ENCODE measurements at places on chromosomes 3 and 15.

DNA sequence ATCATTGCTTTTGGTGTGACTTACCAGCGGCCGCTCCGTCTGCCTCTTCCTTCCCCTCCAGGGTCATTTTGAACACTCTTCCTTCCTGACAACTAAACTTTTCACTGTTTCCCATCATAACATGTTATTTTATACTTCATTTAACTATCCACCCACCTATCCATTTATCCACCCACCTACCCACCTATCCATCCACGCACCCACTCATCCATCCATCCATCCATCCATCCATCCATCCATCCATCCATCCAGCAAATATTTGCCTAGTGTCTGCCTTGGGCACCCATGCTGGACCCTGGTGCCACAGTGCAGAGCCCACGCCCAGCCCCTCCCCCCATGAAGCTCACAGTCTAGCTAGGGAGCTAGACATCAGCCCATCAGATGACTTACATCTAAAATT, 254.9 kb downstream of the TLE3 start:
- no peak for DNase-seq

- no peak for DNase-seq
Measured at GRCh38 chr3:127532561-127533203, 57.9 kb downstream of the TPRA1 start.

- DNase-seq = no peak
Measured at GRCh38 chr3:175668300-175668699, 809.2 kb downstream of the NAALADL2 start.

- no peak for DNase-seq
Measured at GRCh38 chr15:80615783-80616391, 79.2 kb upstream of the ABHD17C start.

DNA sequence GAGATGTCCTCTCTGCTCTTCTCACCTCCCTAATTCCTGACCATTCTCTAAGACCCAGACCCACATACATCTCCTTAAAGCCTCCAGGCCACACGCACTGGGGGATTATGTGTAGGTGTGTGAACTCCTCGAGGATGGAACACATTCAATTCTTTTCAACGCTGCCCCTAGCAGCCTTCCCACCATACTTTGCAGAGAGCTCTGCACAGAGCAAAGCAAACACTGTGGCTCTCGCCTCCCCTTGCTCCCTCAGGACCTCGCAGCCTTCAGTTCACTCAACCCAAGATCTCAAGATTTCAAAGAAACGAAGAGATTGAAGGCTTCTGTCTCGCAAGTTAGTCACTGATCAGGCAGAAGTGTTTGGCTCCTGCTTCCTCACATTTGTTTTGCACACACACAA, 6.0 kb downstream of the ACTC1 start:
- DNase-seq = no peak

GRCh38 chr3:134332344-134332743, 41.9 kb downstream of the AMOTL2 start:
- DNase-seq = no peak

GRCh38 chr15:85973584-85974347, 105.9 kb upstream of the AGBL1 start:
- DNase-seq = no peak

GRCh38 chr3:84692261-84692660, 266.5 kb upstream of the CADM2 start:
- DNase-seq = no peak

DNA sequence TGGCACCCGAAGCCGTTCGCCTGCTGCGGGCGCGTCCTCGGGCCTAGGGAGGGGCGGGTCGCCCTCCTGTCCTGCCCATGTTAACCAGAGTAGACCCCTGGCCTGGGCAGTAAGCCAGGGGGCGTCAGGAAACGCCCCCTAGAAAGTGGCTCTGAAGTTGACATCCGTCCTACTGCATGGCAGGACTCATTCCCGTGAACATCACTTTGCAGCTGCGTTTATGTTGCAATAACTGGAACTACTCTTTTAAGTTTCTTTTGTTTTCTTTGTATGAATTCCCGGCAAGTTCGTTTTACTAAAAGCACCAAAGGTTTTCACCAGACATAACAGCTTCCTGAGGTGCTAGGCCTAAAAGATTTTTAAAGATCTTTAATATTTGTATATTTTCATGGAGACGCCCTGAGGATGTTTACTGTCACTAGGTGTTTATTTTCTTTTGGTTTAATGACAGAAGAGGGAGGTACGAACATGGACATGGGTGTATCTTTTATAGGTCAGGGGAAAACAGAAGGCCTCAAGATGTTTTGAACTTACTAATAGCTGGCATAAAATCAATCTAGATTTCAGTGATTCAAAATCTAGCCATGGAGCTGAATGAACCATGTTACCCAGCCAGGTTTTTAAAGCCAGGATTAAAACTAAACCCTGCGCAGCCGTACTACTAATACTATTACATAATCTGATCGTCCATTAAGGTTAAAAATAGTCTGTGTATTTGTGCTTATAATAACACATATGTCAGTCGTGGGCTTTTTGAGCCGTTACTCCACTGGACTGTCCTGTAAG, 1.0 kb downstream of the C15orf61 start:
- no peak for DNase-seq

- no peak for DNase-seq
Measured at GRCh38 chr3:48795997-48796732, 51.5 kb downstream of the PRKAR2A start.

GRCh38 chr3:15800780-15801179, 3.0 kb upstream of the ANKRD28 start:
- no peak for DNase-seq

DNA sequence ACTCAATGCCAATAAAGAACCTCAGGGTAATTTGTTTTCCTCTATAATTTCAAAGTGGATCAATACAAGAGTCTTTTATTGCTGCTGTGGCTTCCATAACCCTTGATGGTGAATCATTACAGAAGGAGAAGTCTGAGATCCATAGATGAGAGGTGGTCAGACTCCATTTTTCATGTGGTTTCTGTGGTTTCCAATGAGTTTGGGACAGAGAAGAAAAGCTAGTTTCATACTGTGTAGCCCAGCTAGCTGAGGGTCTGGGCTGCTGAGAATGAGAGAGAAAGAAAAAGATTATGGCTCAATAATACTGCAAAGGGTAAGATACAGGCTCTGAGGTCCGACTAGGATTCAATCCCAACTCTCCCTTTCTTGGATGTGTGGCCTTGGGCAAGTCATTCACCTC, 180.6 kb upstream of the LRRN1 start:
- no peak for DNase-seq

DNA sequence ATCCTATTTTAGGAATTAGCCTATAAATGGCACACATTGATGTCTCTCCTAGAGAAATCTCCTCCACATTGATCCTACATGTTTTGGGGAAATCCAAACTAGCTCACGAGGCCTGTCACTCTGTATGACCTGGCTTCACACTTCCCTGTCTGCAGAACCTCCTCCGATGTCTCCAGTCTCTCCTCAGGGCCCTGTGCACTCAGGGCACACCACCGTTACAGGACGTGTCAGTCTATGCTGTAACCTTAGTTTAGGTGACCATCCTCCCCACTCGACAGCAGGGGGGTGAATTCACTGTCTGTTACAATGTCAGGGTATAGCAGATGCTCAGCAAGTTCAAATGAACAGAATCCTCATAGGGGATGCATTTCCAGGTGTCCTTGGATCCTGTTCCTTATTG, 249.1 kb downstream of the OCA2 start:
- DNase-seq = no peak

- no peak for DNase-seq
Measured at GRCh38 chr3:160434071-160434470, 15.5 kb downstream of the TRIM59 start.

DNA sequence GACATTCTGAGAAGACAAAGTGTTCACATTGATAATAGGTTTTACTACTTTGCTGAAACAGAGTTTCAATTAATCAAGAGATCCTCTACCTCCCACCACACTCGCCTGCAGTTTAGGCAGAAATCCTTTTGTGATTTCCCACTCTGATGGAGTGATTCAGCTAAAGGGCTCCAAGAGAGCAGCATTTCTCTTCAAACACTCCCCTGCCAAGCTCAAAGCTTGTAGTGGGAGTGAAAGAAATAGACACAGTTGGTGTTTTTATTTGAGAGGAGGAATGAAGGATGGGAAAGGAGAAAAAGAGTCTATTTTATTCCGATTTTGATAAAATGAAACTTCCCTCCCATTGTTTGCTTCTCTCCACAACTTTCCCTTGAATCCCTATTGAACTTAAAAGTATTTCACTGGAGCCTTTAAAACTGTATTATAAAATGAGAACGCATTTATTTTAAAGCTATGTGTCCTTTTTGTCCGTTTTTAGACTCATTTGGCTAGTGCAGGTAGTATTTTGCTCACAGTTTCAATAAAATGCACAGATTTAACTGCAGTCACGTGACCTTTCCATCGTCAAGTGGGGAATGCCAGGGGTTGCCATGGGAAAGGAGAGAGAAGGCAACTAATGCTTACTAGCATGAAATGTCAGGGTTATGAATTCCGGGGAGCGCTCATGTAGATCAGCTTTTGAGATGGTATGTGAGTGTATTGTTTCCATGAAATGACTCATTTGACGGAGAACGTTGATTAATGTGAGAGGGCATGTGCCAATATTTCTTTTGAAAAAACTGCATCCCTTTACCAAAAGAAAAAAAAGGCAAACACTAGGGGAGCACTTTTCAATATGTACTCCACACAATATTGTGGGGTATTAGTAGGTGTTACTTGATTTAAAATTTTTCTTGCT, 7.7 kb upstream of the OSBPL11 start:
- DNase-seq = no peak

- no peak for DNase-seq
Measured at GRCh38 chr3:16137977-16138376, 36.5 kb upstream of the GALNT15 start.

- DNase-seq = no peak
Measured at GRCh38 chr15:99706557-99707303, 26.5 kb downstream of the LYSMD4 start.

DNA sequence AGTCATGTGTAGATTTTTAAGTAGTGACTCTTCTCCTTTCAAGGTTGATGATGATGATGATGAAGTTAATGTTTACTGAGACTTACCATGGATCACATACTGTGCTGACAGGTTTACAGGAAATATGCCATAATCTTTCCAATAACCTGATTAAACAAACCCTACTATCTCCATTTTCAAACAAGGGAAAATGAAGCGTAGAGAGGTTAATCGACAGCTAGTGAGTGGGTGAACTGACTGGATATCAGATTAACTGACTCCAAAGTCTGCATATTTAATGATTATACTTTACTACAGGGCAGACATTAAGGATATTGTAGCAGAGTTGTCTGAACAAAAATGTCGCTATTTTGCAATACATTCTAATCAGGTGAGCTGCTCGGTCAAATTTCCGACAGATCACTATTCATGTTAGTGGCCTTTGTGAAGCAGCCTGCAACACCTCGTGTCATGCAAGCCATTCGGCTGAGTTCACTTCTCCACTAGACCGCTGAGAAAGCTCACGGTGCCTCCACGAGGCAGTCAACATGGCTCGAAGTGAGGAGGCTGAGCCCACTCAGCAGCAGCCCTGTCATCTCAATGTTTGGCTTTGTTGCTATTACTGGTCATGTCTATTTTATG, 264.2 kb downstream of the NFKBIZ start:
- DNase-seq = no peak

GRCh38 chr3:66418475-66418931, 82.3 kb downstream of the LRIG1 start:
- DNase-seq = no peak

DNA sequence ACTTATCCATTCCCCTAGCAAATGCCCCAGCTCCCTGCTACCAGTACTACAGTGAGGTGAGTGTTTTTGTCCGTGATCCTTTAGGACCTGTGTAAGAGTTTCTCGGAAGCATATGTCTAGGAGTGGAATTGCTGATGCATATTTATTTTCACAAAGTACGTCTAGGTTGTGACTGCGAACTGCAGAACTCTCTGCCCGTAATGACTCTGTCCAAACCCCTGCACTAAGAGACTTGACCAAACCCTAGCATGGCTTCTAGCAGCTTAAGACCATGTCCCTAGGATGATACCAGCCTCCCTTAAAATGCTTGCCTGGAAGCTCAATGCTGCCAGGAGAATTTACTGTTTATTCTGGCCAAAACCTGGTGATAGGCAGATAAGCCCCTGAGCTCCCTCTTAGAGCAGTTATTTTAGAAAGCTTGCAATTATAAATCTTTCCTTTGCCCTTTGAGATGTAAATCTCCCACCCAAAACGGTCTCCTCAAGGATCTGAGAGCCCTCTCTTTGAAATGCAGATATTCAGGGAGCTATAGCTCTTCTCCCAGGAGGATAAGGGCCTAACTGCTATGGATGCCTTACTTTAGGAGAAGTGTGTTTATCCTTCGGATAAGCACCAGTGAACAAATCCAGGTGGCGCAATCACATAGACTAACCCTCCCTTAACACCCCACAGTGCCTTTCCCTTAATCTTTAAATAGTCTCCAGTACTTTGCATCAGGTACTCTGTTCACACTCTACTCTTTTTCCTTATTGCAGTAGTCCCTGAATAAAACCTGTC, 14.7 kb upstream of the CA12 start:
- no peak for DNase-seq

DNA sequence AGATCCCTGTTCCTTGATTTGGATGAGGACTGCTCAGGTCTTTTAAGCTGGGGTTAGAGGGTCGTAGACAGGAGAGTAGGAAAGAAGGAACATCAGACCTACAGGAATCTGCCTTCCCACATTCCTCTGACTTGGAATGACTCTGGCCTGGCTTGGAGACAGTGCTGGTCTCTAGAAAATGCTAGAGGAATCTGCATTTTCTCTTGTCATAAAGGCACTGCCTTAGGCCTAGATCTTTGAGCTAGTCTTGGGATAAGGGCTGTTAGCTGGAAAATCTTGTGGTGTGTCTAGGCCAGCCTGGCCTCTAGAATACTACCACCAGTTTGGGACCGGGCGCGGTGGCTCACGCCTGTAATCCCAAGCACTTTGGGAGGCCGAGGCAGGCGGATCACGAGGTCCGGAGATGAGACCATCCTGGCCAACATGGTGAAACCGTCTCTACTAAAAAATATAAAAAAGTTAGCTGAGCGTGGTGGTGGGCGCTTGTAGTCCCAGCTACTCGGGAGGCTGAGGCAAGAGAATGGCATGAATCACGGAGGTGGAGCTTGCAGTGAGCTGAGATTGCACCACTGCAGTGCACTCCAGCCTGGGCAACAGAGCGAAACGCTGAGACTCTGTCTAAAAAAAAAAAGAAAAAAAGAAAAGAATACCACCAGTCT, 17.3 kb upstream of the BSN start:
- DNase-seq = no peak

- DNase-seq = no peak
Measured at GRCh38 chr3:71512544-71512943, 71.0 kb downstream of the FOXP1 start.

- DNase-seq = no peak
Measured at GRCh38 chr15:63939531-63940130, 105.9 kb upstream of the HERC1 start.

DNA sequence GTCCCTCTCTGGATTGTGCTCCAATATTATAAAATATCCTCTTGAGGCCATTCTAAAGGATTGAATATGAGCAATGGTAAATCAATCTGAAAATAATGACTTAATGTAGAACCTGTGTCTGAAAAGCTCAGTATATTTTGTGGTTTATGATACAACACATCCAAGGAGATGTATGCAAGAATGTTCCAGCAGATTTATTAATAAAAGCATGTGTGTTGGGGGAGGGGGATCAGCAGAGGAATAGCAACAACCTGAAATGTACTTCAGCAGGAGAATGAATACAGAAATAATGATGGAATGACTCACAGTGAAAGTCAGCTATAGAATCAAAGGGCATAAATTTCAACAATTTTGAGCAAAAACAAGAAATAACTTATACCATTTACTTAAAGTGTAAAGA, 56.7 kb upstream of the NUDT16 start:
- DNase-seq = no peak
